RCC 7860 (cell line): ENCODE measurements at places on chromosomes 4 and X.

DNA sequence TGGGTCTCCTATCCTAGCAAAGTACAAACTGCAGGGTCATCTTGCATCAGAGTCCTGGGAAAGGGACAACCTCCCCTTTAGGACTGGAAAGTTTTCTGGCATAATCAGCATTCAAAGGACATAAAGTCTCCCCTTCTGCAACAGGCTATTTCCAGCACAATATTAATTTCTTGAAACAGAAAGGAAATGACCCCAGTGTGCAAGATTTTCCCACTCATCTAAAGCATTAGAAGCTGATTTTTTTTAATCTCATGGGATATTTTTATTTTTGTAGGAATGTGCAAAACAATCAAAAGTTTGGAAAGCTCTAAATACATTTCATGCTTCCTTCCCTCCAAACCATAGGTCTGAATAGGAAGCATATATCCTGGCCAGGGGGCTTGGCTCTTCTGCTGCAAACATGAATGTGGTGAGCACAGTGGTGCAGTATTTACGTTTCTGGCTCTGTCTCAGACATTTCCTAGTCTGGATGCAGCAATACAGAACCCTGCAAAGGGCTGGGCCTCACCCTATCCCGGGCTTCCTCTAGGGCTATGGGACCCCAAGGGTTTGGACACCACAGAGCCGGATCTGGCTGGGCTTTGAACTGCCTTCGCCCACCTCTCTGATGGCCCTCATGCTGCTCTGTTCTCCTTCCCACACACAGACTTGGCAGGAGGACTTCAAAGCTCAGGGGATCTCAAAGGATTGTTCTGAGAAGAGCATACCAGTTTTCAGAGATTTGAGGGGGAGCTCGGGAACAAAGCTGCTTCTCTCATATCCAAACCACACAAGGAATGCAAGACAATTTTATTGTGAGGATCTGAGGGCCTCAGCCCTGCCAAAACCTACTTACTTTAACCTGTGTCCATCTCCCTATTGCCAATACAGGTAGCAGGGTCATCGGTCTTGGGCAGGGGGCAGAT, 64.9 kb downstream of the POLR2B start:
- no peak for DNase-seq

DNA sequence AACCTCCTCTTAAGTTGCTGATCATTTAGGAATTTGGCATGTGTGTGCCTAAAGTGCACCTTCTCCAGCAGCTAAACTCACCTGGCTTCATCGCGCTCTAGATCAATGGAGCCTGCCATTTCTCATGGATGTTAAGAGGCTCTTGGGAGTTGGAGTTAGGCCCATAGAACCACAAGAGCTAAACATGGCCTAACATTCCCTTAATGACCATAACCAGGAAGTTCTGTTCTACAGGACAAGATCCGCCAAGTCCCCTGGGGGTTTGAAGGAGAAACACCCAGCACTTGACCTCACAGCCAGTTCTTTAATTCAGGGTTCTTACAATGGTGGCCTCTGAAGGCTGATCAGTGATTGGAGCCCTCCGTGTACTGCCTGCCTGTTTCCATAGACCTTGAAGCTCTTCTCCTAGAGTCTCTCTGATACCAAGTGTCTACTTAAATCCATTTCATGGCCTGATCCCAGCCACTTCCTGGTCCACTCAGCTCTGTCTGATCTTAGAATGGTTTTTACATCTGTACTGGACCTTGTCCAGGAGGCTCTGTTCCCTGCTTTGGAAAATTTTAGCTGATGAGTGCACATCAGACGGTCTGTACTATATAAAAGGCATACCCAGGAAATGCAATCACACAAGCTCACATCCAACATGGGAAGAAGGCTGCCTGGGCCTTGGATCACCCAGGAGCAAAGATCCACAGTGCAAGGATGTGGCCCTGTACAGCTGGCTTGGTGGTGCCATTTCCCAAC, 45.1 kb downstream of the RPS3A start:
- DNase-seq = no peak

DNA sequence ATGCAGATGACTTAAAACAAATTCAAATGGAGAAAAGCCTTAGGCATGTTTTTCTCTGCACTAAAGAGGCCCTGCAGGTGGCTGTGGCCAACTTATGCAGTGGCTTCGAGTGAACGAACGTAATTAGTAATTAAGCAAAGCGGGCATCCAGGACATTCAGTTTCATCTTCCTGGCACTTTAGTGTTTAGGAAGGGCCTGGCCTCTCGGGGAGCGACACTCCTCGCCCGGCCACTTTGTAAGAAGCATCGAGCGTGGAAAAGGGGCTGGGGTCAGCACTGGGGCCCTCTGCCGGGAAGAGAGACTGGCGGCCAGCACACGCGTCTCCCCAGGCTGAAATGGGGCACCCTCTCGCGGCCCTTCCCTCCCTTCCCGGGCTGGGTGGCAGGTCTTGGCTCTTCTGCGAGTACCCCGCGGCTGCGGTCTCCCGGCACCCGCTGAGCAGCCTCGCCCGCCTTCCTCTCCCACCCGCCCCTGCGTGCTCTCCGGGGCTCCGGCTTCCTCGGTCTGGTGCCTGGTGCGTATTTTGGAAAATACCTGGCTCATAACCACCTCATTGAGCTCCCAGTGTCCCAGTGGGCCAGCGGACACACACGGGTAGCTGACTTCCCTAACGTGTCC, 677 bp upstream of the CYP4V2 start:
- no peak for DNase-seq

- DNase-seq = peak; percentile 70
These were observed 80.9 kb downstream of the IL21 start for GRCh38 chr4:122539861-122540465.

GRCh38 chr4:189494407-189494806, 446.3 kb upstream of the FRG1 start:
- DNase-seq = no peak

DNA sequence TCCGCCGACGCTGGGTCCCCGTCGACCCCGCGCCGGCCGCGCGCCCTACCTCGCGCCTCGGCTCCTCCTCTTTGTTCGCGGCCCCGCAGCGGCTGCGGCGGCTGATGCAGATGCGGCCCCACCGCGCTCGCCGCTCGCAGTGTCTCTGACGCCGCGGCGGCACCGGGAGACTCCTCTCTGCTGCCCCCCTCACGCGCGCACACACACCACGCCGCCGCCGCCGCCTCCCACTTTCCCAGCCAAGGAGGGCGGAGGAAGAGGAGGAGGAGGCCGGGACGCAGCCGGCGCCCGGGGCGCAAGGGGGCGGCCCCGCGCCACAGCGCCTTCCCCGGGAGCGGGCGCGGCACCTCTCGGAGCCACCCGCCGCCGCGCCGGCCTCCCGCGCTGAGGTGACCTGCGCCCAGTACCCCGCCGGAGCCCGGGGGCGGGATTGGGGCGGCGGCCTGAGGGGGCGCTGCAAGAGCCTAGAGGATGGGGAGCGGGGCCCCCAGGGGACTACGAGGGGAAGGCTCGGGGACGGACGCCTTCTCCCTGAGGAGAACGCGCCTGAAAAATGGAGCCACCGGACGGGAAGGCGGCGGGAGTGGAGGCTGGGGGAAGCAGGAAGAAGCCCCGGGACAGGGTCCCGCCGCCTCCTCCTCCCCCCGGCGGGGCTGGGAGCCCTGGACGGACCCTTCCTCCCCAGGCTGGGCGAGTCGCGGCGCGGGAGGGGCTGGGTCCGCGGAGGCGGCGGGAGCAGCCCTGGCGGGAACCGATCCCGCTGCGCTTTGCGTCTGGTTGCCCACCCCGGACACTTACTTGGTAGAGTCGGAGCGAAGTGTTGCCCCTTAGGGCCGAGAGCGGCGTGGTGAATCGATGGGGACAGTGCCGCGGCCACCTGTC, at the start of gene SH3RF1:
Gene SH3RF1, minus strand, starts transcription at position 147 of the 882 bp plus-strand sequence. CDS start 1,744 bp downstream, outside the sequence.
- peak; percentile 69 for DNase-seq

GRCh38 chrX:53738370-53738906, 51.9 kb upstream of the HUWE1 start:
- DNase-seq = no peak

GRCh38 chr4:139633195-139633594, 32.4 kb upstream of the MGST2 start:
- no peak for DNase-seq

- DNase-seq = no peak
These were observed 105.7 kb upstream of the AGA start for GRCh38 chr4:177547985-177548384.
